A549 treated with ZK216348 at 1 μM for 4 hours (cell line): ENCODE measurements at places on chromosomes 6 and 20. TPM values are rescaled to one million over a fixed set of nuclear protein-coding genes. Genes with fewer than 3 reads are reported as not detected.

Gene PLA2G7
- not detected in 5 replicates for total RNA-seq

Gene SRMS
- total RNA-seq = 0.18 to 0.22 TPM in 2 of 5 replicates, not detected in the others

Gene APOBEC2
- total RNA-seq = not detected in 5 replicates

Gene SYNDIG1
- 0.91 to 2.6 TPM (median 1.9 TPM) in 5 replicates for total RNA-seq

Gene GSTA3
- total RNA-seq = not detected in 5 replicates

Gene LY6G6C
- 0.20 to 0.42 TPM (median 0.29 TPM) in 3 of 5 replicates, not detected in the others for total RNA-seq

Gene ADA
- 45.5 to 61.2 TPM (median 53.7 TPM) in 5 replicates for total RNA-seq

Gene RIMS1
- total RNA-seq = not detected in 5 replicates

Gene ID1
- total RNA-seq = 269 to 530 TPM (median 412 TPM) in 5 replicates

Gene RIN2
- 23.9 to 27.9 TPM (median 26.6 TPM) in 5 replicates for total RNA-seq

Gene MPIG6B
- total RNA-seq = not detected in 5 replicates
